Central memory CD8-positive, alpha-beta T cell (primary cell): ENCODE measurements at places on chromosomes 1 and 21.

DNA sequence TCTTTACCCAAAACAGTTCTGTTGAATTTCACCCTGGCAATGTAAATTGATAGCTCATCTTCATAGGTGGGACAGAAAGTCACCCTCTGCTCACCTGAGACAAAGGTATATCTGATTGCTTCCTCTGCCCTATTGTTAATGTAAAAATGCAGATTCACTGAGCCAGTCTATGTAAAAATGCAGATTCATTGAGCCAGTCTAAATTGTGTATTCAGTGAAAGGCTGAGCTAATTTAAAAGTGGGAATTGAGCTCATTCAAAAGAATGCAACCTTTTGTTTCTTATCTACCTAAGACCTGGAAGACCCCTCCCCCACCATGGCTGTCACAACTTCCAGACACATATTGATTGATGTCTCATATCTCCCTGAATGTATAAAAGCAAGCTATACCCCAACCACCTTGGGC is 4.8 kb upstream of the MYSM1 start:
- DNase-seq: no peak

DNA sequence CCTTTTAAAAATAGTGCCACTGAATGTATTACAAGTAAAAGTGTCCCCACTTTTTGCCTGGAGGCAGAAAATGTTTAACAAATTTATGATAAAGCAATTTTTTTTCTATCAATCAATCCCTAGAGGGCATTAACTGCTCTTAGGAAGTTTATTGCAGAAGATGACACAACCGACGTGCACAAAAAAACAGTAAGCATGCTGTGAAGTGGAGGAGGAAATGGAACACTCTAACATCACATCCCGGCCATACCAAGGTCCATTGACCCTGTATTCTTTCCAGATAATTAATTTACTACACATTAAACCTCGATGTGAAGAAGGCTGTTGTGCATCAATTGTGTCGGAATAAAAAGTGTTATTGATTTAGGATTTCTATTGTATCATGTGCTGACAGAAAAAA is 264.9 kb upstream of the NR5A2 start:
- no peak for DNase-seq

GRCh38 chr1:55888685-55889317 is 673.6 kb upstream of the USP24 start:
- DNase-seq: no peak

DNA sequence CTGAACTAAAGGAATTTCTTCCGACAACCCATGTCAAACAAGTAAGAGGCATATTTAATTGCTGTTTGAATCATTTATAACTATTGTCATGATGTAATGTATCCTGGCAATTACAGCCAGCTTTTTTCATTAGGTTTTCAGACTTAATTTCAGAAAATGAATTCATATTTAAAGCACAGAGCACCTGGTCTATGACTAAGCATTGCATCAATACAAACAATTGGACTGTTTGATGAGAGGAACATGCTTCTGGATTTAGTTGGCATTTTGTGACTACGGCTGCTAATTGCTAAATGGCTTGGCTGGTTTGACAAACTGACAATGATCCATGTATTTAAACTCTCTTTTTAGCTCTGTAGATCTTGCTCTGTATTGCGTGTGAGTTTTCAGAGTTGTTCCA is 853.4 kb downstream of the NCAM2 start:
- no peak for DNase-seq

- DNase-seq: no peak
Measured at GRCh38 chr1:1619917-1620361, 4.6 kb downstream of the MIB2 start.

DNA sequence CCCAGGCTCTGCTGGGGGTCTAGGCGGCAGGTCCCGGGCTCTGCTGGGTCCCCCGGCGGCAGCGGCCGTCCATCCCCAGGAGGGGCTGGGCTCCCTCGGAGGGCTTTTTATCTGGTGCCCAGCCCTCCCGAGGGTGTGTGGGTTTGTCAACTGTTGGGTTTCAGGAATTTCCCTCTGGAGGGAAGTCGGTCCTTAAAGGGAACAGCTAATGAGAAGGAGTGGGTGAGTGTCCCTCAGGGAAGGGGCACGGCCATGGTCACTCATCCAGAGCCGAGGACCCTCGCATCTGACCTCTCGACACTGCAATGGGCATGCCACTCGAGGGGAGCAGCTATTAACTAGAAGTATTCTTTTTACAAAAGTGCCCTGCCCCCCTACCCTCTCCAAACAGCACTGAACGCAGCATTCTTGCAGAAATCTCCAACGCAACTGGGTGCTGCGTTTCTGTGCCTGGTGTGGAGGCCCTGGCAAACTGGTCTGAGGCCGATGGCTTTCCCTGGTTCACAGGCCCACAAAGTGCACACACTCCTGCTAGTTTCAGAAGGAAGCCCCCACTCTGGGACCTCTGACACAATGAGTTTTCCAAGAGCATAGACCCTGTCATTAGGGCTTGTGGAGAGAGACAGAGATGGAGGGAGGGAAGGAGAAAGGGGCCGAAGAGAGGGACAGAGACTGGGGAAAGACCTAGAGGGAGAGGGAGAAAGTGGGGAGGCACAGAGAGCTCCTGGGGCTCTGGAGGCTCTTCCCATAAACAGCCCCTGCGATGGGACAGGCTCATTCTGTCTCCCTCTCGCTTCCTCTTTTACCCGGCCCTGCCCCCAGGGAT is 1.0 kb upstream of the TSPEAR start:
- DNase-seq: no peak

GRCh38 chr1:37764414-37764825 is 500 bp downstream of the EPHA10 start:
- no peak for DNase-seq

DNA sequence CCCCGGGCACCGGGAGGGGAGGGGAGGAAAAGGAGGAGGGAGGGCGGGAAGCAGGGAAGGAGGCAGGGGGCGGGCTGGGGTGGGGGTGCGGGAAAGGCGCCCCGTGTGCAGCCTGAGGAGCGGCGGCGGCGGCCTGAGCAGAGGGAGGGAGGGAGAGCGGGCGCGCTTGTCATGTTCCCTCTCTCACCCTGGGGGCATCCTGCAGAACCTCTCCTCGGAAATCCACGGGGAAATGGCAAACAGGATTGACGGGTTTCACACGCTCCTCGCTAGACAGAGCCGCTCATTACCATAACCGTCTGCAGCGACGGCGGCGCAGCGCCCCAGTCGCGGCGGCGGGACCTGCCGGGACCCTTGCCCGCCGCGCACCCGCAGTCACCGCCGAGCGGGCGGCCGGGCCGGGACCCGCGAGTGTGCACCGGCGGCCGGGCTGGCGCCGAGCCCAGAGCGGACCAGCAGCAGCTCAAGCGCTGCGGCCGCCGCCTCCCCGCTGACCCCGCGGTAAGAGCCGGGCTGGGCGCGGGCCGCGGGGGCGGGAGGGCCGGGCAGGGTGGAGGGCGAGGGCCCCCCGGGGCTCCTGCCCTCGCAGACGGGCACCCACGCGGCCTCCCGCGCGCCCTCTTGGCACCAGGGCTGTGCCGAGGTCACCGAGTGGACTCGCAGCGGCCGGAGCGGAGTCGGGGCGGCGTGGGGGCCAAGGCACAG is at the start of gene SERTAD4:
TSS of gene SERTAD4 (plus strand) at position 286 of the 705 bp plus-strand sequence. CDS start 5,165 bp downstream, outside the sequence.
- DNase-seq: no peak

DNA sequence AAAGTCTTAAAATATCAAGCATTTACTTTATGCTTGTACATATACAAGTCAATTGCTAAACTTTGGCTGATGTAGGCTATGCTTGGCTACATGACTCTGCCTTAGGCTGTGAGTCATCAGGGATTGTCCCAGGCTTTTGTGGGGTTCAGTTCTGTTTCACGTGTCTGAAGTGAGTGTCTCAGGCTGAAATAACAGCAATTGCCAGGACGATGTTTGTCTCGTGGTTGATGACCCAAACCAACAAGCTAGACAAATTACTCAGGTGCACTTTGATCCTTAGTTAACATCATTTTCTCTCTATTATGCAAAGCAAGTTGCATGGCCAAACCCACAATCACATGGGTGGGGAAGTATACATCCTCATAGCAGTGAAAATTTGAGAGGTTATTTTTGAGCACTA is 410.1 kb downstream of the BRINP3 start:
- DNase-seq: no peak

DNA sequence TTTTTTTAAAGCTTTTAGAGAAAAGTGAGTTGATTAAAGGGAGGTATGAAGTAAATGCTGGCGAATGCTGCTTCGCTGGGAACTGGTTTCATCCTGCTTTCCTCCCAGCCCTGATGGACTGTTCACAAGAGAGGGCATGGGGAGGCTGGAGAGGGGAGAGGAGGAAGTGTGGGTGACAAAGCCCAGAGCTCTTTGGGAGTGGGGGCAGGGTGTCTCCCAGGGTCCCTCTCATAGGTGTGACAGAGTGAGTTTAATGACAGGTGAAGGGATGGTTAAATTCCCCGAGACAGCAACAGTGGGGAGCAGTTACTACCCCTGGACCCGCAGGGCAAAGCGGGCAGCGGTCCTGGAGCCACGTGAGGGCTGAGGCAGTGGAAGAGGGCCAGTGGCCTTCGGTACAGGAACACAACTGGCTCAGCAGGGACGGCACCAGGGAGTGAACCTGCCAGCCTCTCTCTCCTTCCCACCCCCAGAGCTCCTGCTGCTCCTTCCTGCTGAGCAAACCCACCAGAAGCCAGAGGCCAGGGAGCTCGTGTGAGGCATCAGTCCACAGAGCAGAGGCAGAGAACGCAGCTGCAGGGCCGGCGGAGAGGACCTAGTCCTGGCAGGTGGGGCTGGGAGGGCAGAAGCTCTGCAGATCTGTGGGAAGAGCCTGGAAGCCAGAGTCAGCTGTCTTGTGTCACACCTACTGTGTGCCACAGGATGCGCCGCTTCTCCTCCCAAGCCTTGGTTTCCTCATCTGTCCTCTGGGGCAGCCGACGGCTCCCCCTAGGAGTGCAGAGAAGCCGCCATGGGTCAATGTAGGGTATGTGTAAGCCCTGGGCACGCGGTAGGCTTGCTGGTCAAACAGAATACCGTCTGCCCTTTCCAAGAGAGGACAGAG is 20.9 kb upstream of the LRP8 start:
- peak; percentile 10 for DNase-seq

DNA sequence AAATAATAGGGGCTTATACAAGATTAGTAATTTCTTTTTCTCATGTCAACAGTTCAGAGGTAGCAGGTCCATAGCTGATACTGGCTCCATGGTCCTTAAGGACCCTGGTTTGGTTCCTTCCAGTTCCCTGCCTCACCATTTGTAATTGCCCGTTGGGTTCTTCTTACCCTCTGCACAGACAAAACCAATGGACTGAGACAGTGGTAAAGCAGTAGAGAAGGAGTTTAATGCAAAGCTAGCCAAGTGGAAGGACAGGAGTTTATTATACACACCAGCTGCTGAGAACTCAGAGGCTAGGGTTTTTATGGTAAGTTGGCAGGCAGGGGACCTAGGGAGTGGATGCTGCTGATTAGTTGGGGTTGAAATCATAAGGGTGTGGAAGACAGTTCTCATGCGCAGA is 35.9 kb upstream of the AXDND1 start:
- no peak for DNase-seq

DNA sequence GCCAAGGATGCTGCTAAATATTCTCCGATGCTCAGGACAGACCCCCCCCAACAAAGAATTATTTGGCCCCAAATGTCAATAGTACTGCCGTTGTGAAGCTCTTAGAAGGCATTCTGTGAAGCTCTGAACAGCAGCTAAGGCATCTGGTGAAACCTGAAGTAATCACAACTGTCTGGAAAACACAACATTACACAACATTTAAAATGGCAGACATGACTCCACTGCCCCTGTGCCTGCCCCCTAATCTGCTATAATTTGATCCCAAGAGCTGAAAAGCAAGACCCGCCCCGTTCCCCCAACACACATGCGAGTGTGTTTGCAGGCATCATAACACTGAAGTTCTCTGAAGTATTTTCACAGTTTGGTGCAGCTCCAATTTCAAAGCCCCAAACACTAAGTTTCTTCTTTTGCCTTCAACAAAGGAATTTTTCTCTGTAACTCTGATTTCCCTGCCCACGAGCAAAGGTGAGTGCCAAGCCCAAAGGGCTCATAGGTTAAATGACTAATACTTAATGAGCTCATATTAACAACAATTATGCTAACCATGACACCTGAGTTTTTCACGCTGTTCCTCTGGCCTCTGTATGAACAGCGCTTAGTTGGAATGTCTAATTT is 129.2 kb downstream of the CLIC6 start:
- no peak for DNase-seq

DNA sequence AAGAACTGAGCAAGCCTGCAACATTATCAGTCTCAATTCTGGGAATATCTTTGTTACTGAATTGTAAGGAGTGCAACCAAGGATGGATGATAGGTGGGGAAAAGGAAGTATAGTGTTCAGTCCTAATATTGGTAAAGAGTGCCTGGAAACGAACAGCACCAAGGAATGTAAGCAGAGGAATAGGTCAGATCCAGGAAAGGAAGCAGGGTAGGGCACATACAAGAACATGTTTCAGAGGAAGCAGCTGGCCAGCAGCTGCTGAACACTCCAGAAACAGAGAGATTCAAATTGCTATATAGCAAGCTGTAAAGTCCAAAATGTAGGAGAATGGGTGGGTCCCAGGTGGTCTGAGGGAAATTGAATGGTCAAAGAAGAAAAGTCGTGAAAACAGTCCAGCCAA is 37.9 kb downstream of the CRB1 start:
- DNase-seq: no peak

- DNase-seq: no peak
Measured at GRCh38 chr1:14769486-14770274, 171.2 kb downstream of the KAZN start.

- peak; percentile 21 for DNase-seq
Measured at GRCh38 chr1:9687120-9687873, 35.8 kb downstream of the PIK3CD start.

DNA sequence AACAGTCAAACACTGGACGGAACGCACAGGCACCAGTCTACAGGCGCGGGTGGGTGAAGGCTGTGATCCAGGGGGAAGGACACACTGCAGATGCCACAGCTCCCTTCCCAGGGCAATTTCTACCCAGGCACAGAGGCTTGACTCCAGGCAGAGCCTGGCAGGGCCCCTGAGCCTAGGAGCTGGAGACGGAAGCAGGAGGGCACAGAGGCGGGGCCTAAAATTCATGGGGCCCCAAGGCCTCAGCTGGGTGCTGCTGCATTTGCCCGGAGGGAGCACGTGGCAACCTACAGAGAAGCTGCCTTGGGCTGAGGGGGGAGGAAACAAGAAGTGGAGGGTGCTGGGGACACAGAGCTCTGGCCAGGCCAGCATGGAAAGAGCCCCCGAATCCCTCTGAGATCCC is 41.2 kb downstream of the UBE2G2 start:
- no peak for DNase-seq

- no peak for DNase-seq
Measured at GRCh38 chr1:152946248-152946647, 758 bp upstream of the SPRR5 start.

DNA sequence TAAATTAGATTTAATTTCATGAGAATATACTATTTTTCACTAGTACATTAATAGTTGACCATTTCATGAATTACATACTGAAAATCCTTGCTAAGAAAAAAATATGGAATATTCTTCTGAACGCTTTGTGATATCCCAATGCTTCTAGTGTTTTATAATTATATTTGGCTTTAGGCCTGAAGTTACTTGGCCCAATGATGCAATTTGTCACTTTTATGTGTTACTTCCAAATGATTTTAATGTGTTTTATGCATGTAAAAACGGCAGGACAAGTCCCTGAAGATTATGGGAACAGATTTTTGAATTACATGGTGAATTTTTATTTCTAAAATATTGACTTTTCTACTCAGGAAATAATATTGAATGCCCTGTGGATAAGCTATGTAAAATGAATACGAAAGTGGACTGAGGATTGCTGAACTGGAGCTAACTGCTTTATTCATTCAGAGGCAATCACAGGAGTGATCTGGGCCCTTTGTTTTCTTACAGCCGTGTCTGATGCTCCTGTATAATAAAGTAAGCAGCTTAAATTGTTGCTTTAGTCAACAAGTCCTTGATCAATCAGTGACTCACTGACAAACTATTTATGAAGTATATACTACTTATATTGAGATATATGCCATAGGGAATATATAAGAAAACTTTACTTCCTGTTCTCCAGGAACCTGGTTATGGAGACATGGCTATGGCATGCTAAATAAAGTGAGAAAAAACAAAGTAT is 543.0 kb upstream of the RGS18 start:
- no peak for DNase-seq
